ENCODE measurements at places on chromosomes 6 and 20.

GRCh38 chr6:23890543-23891227, 235.3 kb upstream of the NRSN1 start:
- no peak for DNase-seq

- peak; percentile 55 for DNase-seq
Measured at GRCh38 chr20:59222253-59223181, 58.9 kb downstream of the ZNF831 start.

GRCh38 chr6:13494137-13494536, 6.7 kb upstream of the GFOD1 start:
- DNase-seq: no peak

DNA sequence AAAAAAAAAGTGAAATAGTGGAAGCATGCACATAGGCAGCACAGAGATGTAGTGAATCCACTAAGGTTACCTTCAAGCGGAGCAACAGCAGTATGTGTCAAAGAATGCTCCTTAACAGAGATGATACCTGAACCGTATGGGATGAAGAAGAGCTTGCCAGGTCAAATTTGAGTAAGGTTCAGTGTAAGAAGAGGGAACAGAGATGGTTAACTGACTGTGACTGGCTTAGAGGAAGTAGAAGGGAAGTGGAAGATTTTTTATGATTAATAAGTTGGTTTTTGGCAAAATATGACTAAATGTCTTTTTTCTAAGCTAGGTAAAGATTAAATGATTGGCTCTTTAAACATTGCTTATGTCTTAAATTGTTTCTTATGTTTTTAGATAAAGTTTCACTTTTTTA, 52.6 kb upstream of the C20orf144 start:
- no peak for DNase-seq

DNA sequence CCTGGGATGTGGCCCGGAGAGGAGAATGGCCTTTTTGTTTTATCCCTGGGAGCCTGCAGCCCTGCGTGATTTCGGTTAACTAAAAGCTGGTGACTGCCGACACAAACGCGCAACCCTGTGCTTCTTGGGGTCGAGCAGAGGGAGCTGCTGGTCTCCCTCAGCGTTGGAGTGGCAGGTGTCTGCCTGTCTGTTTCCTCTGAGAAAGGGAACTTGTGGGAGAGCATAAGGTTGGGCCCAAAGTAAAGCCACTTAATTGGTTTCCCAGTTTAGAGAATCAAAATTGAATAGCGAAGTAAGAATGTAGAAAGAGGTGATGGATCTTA, 500 bp downstream of the LTV1 start:
- no peak for DNase-seq

DNA sequence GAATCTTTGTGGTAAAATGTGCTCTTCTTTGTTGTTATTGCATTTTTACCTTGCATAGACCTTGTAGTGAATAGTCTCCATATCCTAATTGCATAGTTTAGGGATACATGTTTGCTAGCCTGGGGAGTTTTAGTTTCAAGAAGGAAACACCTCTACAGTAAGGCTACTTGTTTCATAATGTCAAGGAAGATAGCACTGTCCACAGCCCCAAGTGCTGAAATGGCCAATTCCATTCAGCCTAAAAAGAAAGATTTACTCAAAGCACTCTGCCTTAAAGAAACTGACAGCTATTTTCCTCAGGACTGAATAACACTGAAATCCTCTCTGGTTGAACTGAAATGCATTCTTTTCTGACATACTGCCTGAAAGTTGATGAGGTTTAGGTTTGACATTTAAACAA, 2.6 kb downstream of the HCRTR2 start:
- DNase-seq: no peak

- DNase-seq: no peak
Measured at GRCh38 chr20:18611492-18611891, 23.6 kb downstream of the DTD1 start.

DNA sequence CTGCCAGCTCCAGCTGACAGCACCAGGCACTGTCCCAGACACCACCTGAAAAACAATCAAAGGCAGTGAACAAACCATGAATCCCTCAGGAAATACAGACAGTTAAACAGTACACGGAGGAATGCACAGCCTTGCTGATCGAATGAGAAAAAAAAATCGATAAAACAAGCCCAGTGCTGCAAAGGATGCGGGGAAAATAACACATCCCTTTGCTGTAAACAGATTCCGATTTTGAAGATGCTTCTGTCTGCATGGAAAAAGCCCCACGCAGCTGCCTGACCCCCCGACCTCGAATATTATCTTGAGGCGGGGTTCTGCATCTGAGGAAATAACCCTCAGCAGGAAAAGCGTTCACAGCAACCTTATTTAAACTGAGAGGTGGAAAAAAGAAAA, 43.9 kb downstream of the RBM38 start:
- DNase-seq: no peak

GRCh38 chr6:57021086-57021720, 25.3 kb upstream of the KIAA1586 start:
- DNase-seq: peak; percentile 57

DNA sequence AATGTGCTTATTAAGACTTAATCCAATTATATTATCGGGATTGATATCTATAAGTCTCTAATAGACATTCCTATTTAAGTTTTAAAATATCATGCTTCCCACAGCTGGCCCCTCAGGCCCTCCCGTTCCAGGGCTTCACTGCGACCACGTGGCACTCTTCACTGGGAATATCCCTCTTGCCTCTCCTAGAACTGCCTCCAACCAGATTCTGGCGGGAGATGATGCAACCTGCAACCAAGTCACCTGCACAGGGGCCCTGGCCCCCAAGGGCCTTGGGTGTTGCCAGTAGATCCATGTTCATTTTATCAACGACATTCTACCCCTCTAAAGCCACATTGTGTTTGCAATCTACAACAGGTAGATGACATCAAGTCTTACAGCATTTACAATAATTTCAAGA, 18.4 kb upstream of the RAMACL start:
- no peak for DNase-seq
